Fibroblast of skin of left biceps (primary cell): ENCODE measurements at places on chromosomes 2 and 18.

- DNase-seq, result no peak
Measured at GRCh38 chr2:136863874-136864273, 98.5 kb downstream of the THSD7B start.

GRCh38 chr18:32174719-32175118 lies 15.1 kb upstream of the MEP1B start:
- no peak for DNase-seq

- no peak for DNase-seq
Measured at GRCh38 chr2:175203621-175204496, 22.3 kb upstream of the ATP5MC3 start.

DNA sequence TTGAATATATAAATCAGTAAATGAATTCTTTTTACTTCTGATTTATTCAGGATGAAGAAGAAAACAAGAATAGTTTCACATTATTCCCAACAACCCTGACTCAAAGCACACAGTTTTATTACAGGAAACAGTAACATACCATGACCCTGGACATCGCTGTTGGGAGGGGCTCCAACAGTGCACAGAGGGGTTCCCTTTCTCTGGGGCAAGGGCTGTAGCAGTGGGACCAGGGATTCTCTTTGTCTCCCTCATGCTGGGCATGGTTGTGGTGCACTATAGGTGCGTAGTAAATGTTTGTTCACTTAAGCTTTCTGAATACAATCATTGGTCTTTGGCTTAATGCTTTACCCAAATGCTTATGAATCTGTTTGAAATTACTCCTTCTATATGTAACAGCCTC lies 189.4 kb downstream of the BCL2 start:
- no peak for DNase-seq

DNA sequence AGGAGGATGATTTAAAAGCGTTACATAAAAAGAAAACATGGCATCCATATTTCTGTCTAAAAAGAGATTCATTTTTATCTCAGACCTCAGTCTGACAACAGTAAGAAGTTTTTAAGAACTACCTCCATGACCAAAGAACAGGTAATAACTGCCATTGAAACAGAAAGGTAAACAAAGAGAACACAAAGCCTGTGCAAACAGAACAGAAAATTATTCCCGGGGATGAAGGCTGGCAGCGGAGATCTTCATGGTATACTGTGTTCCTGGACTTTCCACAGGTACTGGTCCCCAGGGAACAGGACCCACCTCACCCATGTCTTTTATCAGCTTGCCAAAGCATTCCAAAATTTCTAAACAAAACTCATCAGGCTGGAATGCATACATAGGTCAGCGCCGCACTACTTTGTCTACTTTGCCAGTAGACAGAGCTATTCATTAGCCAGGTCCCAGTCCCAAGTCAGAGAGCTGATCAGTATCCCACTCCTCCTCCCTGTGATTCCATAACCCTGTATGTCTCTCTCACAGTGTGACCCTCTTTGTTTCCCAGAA lies 277.3 kb downstream of the MBD2 start:
- DNase-seq, result no peak

DNA sequence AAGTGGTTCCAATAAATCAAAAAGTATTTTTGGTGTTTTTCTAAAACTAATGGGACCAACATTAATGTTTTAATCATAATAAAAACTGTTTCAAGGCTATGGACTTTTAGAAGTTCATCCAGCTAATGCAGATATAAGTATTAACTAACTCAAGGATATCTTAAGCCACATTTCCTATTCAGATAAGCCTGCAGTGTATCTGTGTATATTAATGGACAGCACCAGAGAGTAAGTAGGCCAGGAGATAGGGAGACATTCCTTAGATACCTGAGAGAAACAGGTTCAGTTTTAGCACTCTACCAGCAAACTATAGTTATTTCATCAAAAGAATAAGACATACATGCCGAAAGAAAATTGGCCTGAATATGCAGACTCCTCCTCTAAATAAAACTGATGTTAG lies 27.3 kb downstream of the PREPL start:
- DNase-seq, result no peak

GRCh38 chr2:109348671-109349502 lies 219.9 kb downstream of the SH3RF3 start:
- DNase-seq, result no peak

- DNase-seq, result peak; percentile 54
Measured at GRCh38 chr2:25521665-25522387, 151.6 kb downstream of the DTNB start.

DNA sequence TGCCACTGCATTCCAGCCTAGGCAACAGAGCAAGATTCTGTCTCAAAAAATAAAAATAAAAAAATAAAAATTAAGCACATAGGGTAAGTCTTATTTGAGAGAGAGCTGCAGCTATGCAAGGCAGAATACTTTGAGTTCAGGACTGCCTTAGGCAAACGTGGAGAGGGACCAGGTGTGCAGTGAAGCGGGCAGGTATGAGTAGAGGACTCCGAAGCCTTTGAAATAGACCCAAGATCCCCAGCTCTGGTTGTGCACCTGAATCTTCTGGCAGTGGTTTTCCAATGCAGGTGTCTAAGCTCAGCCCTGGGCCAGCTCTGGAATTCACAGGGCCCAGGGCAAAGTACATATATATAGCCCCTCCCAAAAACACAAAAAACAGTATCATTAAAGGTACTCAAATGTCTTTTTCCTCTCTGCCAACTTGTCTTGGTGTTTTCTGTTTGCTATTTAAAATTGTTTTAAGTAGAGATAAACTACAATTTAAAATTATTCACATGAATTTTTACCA lies 21.2 kb downstream of the TGIF1 start:
- no peak for DNase-seq

DNA sequence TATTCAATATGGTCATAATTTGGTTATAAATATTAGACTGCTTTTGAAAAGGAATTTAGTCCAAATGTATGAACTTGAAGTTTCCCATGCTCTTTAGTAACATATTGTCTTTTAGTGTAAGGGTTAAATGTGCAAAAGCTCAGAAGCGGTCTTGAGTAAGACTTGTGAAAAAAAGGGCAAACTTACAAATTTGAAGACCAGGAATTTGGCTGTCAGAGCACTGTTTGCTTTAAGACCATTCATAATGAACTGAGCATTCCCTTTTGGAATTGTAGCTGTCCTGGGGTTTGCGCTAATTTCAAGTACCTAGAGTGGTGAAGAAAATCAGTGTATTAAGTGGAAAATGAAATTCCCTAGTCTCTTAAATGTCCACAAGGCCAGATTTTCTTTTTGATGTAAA lies 6.9 kb upstream of the ZEB2 start:
- no peak for DNase-seq

DNA sequence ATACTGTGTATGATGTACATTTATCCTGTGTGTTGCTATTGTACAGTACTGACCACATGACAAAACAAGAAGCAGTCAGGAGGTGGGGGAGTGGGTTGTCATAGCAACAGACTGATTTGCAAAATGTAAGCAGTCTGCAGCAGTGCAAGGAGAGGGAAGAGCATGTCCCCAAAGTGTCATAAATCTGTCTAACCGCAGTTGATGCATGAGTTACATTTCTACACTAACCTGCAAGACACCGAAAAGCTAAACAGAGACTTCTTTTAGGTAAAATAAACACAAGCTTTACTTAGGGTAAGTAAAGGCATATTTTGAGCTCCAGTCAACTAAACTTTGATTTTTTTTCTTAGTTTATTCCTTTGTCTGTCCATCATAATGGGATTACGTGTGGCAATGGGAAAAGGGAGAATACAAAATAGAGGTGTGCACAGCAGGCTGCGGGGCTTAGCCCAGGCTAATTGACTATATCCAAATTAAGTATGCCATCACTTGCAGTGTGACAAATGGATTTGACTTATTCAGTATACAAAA lies 134.5 kb downstream of the MEIS1 start:
- peak; percentile 52 for DNase-seq

DNA sequence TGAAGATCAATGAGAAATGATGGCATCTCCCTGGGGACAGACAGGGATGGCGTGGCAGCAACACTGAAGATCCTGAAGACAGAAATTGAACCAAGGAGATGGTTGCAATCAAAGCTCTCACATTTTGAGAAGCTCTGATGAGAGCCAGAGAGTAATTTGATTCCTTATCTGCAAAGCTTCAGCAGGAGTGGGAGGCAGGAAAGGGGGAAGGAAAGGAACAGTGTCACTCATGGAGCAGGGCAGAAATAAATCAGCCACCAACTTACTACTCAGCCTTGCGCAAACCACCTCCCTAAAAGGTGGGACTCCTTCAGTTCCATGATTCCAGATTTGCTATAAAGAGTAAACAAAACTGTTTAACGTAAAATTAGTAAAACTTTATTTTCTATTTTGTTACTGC lies 119.2 kb downstream of the CACNB4 start:
- no peak for DNase-seq

DNA sequence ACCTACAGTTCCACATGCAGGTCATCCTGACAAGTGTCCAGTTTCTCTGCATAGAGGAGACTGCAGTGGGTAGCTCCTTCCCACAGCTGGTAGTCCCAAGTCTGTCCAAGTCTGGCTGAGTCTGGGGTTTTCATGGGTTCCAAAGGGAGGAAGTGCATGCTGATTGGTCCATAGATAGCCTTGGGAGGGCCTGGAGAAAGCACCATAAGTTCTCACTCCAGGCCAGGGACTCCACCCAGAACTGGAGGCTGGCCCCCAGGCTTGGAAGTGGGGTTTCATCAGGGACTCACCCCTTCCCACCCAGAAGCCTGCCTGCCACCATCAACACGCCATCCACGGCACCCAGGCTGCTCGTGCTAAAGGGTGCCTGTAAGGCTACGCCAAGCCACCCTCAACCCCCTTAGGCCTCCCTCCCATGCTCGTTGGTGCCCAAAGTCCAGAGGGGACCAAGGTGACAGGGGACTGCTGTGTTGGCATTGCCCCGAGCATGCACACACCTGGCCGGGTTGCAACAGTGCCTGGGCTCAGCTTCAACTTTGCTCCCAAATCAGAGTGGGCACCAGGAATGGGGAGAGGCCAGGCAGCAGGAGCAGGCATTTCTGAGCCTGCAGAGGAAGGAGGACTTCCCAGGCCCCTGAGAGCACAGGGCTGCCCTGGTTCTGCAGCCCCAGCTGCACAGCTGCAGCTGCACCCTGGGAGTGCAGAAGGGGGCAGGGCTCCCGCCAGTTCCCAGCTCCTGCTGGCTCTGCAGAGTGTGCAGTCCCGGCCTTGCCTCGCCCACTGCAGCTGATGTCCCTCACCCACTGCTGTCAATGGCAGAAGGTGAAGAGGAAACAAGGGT lies 116.5 kb upstream of the MAP2 start:
- DNase-seq, result no peak

GRCh38 chr2:145292166-145292565 lies 772.2 kb upstream of the ZEB2 start:
- no peak for DNase-seq
